Right renal cortex interstitium (tissue), 3 donors: ENCODE measurements at places on chromosomes 7 and 10.

DNA sequence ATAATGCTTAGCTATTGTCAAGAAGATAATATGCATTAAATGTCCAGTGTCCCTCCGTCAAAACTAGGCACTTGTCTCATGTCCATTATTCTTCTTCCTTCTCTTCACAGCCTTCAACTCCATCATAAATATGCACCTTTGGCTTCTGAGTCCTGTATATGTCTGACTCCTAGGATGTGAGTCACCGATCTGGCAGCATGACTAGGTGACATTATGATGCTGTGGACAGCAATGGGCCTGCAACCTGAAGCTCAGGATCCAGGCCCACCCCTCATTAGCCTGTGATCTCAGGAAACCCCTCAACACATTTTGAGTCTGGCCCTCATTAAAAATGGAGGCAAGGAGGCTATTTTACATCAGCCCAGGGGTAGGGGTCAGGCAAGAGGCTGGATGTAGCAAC, 362.5 kb upstream of the ZMIZ1 start:
- no peak for DNase-seq

DNA sequence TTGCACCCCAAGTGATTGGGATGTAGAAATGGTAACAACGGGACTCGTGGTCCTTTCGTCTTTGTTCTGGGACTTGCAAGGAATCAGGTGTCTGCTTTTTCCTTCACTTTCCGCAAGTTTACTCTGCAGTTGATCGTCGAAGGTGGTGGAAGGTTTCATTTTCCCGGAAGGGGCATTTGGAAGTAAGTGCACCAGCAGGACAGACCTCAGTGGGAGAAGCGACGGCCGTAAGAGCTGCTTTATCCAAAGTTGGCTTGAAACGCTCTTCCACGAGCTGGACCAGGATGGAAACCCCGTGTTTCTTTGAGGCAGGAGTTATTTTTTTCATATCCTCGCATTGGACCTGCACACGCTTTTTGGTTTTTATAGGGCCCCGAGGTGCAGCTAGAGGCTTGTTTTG, 1.2 kb downstream of the BRI3 start:
- DNase-seq, result no peak

GRCh38 chr7:115191526-115191925, 269.6 kb downstream of the MDFIC start:
- DNase-seq, result no peak

- no peak for DNase-seq
Measured at GRCh38 chr7:94362276-94362675, 32.4 kb upstream of the COL1A2 start.

GRCh38 chr7:132123773-132124172, 452.5 kb downstream of the PLXNA4 start:
- DNase-seq, result no peak

- DNase-seq, result no peak
Measured at GRCh38 chr7:154968336-154969001, 34.5 kb downstream of the PAXIP1 start.

- DNase-seq, result no peak
Measured at GRCh38 chr10:123136806-123137642, 1.3 kb downstream of the HMX3 start.

DNA sequence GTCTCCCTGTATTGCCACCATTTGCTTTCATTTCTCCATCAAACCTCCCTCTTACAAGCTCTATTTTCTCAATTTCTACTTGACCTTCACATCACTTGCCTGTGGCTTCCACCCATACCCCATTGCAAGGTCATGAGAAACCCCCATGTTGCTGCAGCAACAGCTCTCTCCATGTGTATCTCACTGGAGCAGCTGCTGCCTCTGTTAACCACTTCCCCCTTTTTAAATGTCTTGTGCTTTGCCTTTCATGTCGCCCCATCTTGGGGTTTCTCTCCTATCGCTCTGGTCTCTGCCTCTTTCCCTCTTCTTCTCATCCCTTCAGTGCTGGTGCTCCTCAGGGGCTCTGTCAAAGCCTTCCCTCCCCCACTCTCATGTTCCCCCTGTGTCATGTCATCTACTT, 148.8 kb downstream of the CHN2 start:
- DNase-seq, result no peak

GRCh38 chr10:32004161-32004591, 52.0 kb downstream of the KIF5B start:
- no peak for DNase-seq

DNA sequence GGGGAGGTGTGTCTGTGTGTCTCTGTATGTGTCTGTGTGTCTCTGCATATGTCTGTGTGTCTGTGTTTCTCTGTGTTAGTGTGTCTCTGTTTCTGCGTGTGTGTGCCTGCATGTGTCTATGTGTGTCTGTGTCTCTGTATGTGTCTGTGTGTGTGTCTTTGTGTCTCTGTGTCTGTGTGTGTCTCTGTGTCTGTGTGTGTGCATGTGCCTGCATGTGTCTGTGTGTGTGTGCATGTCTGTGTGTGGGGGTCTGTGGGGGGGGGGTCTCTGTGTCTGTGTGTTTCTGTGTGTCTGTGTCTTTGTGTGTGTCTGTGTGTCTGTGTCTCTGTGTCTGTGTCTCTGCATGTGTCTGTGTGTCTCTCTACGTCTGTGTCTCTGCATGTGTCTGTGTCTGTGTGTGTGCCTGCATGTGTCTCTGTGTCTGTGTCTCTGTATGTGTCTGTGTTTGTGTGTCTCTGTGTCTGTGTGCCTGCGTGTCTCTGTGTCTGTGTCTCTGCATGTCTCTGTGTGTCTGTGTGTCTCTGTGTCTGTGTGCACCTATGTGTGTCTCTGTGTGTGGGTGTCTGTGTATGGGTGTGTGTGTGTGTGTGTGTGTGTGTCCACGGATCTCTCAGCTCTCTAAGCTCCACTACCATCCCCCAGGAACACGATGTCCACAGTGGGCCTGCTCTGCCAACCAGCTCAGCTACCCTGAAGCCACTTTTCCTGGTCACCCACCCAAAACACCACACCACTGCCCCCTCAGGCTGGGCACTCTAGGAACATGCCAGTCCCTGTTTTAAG, 41.7 kb downstream of the RASGEF1A start:
- no peak for DNase-seq

DNA sequence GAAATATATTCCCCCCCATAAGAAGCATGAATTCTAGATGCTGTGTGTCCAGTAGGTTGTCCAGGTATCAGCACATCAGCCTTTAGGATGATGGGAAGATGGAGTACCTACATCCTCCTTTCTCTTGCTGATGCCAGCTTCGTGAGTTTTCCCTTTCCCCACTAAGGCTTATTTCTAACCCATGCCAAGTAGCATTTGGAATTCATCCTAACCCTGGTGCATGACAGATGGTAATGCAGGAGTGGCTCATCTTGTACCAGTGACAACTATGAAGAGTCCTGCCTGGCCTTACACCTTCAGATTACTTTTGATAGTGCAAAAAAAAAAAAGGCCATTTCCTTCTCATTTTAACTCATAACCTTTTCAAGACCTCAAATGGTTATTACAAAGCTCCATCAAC, 58.7 kb downstream of the ARHGAP21 start:
- no peak for DNase-seq

DNA sequence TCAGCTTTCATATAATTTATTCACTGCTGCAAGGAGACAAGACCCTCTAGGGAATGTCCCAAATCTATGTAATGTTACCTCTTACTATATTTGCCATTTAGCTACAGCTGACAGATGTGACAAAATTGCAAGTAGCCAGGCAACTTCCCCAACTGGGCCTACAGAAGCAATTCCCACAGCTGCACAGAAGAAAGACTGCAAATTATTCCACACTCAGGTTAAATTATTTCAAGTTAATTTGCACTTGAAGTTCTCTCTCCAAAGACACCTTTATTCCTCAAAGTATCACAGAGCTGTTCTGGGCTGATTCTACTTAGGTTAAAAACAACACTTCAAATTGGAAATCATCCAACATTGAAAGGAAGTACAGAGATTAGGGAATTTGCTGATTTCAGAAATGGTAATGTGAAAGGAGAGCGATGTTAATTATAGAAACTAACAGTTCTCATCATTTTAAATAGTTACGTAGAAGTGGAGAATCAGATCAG, 133.6 kb downstream of the THSD7A start:
- no peak for DNase-seq

DNA sequence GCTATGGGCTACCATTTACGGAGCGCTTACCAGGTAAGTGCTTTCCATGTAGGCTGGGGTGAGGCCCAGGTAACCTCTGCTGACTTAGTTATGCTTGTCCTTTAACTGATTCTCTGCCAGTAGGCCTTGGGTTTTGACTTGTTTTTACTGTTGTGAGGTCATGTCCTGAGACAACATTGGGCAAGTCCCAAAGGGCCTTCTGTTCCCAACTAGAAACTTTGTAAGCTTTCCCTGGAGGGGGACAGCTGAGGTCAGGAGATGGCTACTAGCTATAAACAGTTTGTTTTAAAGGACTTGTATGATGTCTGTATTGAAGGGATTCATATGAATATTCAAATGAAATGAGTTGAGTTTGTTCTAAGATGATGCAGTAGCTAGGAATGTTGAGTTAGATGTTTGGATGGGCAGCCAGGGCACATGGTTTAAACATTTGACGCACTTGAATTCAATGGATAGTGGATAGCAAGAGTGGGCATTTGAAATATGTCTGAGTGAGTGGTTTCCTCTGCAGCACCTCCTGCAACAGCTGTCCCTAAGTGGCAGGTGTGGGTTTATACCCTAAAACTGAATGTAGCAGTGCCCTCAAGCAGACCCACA, 10.0 kb upstream of the SGPL1 start:
- no peak for DNase-seq

GRCh38 chr10:71981015-71981875, 17.1 kb downstream of the CHST3 start:
- DNase-seq, result no peak

DNA sequence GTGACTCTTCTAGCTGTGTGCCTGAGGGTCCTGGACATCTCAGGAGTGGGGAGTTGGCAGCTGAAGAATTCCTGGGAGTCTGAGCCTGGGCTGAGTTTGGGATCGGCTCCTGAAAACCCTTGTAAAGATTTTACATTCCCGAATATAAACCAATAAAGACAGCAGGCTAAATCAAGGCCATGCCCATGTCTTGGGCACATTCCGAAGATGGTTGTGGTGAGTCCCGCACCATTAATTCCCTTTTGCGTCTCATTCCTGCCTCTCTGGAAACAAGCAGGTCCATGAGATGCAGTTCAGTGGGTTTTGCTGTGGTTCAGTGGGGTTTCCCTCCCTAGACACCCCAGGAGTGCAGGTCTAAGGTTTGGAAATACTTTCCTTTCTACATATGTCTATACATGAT, 90.9 kb downstream of the COL26A1 start:
- DNase-seq, result no peak

DNA sequence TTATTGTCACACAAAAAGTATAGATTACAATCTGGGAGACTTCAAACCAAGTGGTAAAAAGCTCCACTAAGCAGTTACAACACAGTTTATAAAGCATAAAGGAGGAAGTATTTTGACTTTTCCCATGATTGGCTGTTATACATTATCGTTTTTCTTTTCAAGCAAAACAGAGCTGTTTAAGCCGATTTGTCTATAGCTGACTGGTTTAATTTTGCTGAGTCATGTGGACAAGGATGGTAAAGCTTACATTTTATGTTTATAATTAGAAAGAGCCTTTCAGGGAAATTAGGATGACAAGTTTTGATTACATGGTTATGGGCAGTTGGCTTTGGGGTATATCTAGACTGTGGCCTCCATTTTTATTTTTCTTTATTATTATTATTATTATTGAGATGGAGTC, 152.5 kb upstream of the STK17A start:
- DNase-seq, result no peak

- DNase-seq, result no peak
Measured at GRCh38 chr10:33418301-33418700, 83.8 kb upstream of the NRP1 start.

DNA sequence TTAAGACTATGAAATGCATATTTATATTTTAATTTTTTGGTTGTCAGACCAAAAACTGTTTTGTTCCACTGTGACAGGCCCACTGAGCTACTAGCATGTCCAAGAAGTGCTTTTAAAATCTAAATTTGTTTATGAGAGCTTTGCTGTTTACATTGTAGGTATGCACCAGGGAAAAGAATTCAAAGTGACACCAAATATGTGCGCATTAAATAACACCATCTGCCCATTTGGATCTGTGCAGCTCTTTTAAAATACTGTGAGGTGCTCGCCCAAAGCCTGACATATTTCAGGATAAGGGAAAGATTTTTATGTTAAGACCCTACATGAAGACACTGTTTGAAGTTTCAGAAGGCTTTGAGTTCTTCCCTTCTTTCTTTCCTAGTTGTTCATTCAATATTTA, 162.9 kb downstream of the ST7 start:
- no peak for DNase-seq

GRCh38 chr10:29321656-29322055, 32.8 kb downstream of the LYZL1 start:
- no peak for DNase-seq

DNA sequence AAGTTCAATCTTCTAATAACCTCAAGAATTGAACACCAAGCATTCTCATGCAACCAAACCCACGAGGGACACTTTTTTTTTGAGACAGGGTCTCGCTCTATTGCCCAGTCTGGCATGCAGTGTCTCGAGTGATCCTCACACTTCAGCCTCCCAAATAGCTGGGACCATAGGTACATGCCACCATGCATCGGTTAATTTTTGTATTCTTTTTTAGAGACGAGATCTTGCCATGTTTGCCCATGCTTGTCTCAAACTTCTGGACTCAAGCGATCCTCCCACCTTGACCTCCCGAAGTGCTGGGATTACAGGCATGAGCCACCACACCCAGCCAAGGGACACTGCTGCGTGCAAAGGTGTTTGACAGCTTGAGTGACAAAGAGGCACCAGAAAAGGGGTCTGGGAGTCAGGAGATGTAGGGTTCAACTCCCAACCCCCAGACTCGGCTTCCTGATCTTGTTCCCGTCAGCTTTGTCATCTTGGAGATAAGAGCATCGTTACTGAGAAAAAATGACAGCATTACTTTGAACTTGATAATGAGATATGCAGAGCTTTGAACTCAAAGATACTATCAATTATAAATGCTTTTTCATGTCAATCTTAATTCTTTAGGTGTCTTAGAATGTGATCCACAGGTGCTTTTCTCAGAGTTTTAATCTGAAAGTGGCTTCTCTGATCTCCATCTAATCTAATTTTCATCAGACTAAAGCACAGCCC, 1.6 kb upstream of the CYTH3 start:
- no peak for DNase-seq

DNA sequence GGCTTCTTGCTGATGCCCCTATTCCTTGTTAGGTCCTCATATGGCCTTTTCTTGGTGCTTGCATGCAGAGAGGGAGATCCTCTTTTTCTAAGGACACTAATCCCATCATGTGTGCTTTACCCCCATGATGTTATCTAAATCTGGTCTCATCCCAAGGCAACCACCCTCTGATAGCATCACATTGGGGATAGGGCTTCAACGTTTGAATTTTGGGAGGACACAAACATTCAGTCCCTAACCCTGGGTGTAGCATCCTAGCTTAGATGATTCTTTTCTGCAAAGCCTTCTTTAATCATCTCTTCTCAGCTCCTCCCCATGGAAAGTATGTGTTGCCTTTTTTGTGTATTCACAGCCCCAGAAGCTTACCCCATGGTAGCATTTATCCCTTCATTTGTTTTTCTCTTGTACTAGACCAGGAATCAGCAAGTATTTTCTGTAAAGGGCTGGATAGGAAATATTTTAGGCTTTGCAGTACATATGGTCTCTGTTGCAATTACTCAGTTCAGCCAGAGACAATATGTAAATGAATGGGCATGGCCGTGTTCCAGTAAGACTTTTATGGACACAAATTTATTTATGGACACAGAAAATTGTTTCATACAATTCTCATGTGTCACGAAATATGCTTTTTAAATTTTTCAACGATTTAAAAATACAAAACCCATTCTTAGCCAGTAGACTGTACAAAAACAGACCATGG, 101.5 kb upstream of the CSTF2T start:
- DNase-seq, result no peak

- DNase-seq, result no peak
Measured at GRCh38 chr7:33108554-33109004, 625 bp downstream of the RP9 start.

GRCh38 chr10:58615237-58615935, 102.7 kb downstream of the BICC1 start:
- no peak for DNase-seq
